ENCODE measurements at places on chromosomes 13 and 19.

- DNase-seq: no peak
Measured at GRCh38 chr13:26605845-26606244, 48.4 kb downstream of the WASF3 start.

DNA sequence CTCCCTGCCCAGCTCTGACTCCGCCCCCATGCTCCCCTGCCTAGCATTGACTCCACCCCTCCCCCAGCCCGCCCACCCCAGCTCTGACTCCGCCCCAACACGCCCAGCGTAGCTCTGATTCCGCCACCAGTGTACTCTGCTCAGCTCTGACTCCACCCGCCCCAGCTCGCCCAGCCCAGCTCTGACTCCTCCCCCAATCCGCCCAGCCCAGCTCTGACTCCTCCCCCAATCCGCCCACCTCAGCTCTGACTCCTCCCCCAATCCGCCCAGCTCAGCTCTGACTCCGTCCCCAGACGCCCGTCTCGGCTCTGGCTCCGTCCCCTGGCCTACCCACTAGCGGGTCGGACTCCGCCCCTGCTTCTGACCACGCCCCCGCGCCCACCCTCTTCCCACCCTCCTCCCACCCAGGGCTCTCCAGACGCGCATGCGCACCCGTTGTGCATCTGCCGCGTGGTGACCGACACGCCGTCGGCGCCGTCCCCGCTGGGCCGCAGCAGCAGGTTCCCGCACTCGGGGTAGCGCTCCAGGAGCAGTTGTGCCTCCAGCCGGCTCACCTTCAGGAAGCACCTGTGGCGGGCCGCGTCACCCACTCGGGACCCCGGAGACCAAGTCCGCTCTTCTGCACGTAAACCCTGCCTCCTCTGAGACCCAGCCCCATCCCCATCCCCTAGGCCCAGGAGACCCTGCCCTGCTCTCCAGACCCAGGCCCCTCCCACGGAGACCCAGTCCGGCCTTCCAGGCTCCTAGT is 10.2 kb downstream of the STAP2 start:
- DNase-seq: peak; percentile 95

DNA sequence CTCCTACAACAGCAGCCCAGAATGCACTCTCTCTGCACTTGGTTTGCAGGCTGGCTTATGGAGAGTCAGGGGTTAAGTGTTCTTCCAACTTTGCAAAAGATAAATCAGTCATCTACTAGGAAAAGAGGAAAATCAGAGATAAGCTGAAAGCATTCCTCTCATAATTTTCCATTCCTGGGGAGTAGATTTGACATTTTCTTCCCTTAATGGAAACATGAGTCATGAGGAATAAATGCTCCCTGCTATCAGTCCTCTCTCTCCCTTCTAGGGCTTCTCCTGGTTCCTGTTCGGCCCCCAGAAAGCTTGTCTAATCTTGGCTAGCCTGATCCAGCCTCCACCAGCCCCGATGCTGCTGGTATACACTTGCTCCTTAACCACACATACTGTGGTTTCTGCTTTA is 28.4 kb upstream of the ENOX1 start:
- no peak for DNase-seq

GRCh38 chr13:84127597-84128128 is 245.4 kb upstream of the SLITRK1 start:
- DNase-seq: no peak

DNA sequence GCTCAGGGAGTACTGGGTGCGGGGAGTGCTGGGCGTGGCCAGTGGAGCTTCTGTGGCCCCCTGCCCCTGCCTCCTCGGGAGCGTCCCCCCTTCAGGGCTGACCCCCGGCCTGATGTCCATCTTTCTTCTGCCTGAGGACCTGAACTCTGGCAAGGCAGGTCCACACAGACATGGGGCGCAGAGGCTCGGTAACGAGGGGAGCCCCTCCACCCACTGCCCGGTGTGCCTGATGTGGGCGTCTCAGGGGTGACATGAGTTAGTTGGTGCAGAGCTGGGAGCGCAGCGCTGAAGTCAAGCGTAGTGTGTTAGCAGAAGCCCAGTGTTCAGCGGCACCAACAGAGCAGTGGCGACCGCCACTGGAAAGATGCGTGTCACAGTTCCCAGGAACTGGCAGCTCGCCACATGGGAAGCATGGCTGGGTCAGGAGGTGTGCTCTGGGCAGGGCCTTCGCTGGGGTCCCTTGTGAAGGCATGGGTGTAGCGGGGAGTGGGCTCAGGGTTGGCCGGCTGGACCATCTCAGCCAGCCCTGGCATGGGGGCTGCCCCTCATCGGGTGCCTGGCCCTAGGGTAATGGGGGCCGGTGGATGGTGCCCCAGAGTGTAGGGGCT is 11.5 kb downstream of the THOP1 start:
- DNase-seq: no peak

DNA sequence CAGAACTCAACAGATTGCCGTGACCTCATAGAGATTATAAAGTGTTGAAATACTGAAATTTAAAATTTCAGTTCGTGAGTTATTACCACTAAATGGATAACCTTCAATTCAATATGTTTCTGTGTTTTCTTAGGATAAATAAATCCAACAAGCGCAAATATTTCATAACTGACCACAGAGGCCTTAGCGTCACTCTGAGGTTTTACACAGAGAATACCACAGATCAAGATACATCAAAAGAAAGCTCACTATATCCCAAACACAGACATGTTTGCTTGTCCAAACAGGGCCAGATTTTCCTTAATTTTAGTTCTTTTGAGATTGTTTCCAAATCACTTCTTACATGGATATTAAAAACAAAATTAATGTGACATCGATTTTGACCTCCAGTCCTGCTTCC is 235.8 kb downstream of the EFNB2 start:
- DNase-seq: no peak

DNA sequence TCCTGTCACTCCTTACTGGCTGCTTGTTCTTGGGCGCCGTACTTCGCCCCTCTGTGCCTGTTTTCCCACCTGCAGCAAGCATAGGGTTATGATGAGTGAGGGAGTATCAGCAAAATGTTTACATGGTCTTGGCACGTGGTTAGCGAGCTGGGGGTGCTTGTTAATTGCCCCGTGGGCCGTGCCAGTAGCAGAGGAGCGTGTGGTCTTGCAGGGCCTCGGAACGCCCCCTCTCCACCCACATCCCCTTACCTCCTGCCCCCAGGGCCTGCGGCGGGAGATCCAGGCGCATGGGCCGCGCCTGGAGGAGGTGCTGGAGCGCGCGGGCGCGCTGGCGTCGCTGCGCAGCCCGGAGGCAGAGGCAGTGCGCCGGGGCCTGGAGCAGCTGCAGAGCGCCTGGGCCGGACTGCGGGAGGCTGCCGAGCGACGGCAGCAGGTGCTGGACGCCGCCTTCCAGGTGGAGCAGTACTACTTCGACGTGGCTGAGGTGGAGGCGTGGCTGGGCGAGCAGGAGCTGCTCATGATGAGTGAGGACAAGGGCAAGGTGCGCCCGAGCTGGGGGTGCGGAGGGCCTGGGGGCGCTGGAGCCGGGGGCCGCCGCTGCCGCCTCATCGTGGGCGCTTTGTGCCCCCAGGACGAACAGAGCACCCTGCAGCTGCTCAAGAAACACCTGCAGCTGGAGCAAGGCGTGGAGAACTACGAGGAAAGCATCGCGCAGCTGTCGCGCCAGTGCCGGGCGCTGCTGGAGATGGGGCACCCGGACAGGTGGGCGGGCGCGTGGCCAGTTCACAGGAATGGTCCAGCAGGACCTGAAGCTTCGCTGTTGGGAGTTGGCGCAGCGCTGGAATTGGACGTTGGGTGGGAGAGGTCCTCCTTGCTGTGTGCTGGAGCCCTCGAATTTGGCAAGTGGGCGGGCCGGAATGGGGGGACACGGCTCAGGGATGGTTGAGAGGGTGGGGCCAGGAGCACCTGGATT is 22.5 kb upstream of the SHKBP1 start:
- no peak for DNase-seq

DNA sequence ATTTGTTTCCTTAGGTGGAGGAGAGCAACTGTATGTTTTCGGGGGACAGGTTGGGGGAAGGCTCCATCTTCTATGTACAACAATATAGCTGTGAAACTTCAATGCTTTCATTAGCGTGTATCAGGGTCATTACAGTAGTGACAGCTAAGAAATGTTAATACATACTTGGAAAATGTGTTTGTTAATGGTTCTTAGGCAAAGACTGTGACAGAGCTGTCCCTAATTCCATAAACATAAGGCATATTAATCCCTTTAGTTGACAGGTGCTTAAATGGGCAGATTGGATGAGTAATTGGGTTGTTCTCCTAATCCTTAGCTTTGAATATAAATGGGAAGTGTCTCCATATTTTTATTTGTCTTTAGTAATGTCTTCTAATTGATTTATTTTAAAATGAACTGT is 313.7 kb downstream of the HS6ST3 start:
- DNase-seq: no peak

DNA sequence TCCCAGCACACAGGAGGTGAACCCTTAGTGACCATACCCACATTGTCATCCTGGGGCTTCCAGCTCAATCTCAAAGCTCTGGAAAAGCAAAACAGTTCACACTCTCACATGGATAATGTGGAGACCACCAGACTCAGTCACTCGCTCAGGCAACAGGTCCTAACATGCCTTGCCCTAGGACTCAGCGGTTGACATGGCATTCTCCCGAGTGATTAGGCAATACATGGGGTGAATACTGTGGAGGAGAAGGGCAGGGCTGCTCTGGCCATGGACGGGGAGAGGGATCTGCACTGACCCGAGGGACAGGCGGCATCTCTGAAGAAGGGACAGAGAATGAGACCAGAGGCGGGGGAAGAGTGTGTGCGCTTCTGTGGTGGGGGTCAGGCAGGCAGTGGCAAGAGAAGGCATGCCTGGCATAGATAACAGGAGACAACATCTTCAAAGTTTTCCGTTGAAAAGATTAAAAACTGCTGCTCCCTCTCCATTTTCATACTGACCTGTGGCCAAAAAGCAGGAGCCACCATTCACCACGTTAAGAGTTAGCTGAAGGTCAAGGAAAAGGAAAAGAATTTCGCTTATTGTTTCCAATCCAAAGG is 44.5 kb upstream of the EPHX3 start:
- no peak for DNase-seq

GRCh38 chr13:35191883-35192282 is 249.8 kb downstream of the NBEA start:
- DNase-seq: no peak
